ENCODE measurements at places on chromosomes 2 and 18. TPM values are rescaled to one million over a fixed set of nuclear protein-coding genes. Genes with fewer than 3 reads are reported as not detected.

FBXO36 gene
- total RNA-seq = 1.4 TPM

IL1RN gene
- 1.8 TPM for total RNA-seq

UGT1A5 gene
- not detected for total RNA-seq

SLC9A4 gene
- 0.18 TPM for total RNA-seq

ZNF516 gene
- total RNA-seq = 1.5 TPM

ANKZF1 gene
- total RNA-seq = 105 TPM

SATB2 gene
- not detected for total RNA-seq

VPS54 gene
- total RNA-seq = 18.2 TPM

MYCN gene
- total RNA-seq = not detected

CD8B2 gene
- 7.0 TPM for total RNA-seq

SERPINB11 gene
- total RNA-seq = not detected

SERPINB4 gene
- not detected for total RNA-seq

CASP10 gene
- total RNA-seq = 37.4 TPM

C1QL2 gene
- total RNA-seq = not detected

GRP gene
- total RNA-seq = not detected

CCDC74B gene
- 0.23 TPM for total RNA-seq

XDH gene
- 0.41 TPM for total RNA-seq

EFHD1 gene
- total RNA-seq = 1.4 TPM

RTP5 gene
- total RNA-seq = not detected

FBLN7 gene
- total RNA-seq = 0.63 TPM

LRRC30 gene
- total RNA-seq = not detected

ACVR1C gene
- total RNA-seq = 1.2 TPM

NYAP2 gene
- not detected for total RNA-seq

BOK gene
- not detected for total RNA-seq

All from activated CD8-positive, alpha-beta memory T cell treated with anti-CD3 and anti-CD28 coated beads, Interleukin-2, amount 10 ng/mL, durations not matched to agents 7 days and 5 days (primary cell).